ENCODE measurements at places on chromosomes 3 and 15.

DNA sequence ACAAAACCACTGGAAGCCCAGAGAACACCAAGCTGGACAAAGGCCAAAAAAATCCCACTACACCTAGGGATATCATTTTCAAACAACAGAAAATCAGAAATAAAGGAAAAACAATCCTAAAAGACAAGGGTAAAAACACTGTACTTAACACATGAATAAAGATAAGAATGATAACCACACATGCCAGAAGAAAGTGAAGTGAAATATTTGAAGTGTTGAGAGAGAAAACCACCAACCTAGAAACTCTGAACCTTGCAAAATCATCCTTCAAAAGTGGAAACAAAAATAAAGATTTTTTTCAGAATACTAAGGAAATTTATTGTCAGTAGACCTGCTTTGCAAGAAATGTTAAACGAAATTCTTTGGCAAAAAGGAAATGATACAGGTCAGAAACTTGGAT, 45.1 kb downstream of the KPNA1 start:
- no peak overlapping the region for H3K27ac ChIP-seq
- peaks cover 14% of the 10 kb centered on the region for H3K36me3 ChIP-seq
- no peaks in the 10 kb centered on the region for H3K4me1 ChIP-seq

GRCh38 chr15:79874242-79874641, 22.6 kb downstream of the MTHFS start:
- H3K4me3 ChIP-seq = no peak overlapping the region
- no peaks in the 10 kb centered on the region for H3K27me3 ChIP-seq
- H3K27ac ChIP-seq = no peak overlapping the region

- no peak overlapping the region for H3K27ac ChIP-seq
- DNase-seq = no peak
- no peaks in the 10 kb centered on the region for H3K36me3 ChIP-seq
- H3K4me1 ChIP-seq = no peaks in the 10 kb centered on the region
- no peak overlapping the region for H3K4me3 ChIP-seq
These were observed 139.9 kb downstream of the ROBO2 start for GRCh38 chr3:77179762-77180161.

GRCh38 chr3:119944091-119944490, 150.2 kb downstream of the GSK3B start:
- no peak overlapping the region for H3K4me3 ChIP-seq
- no peak for DNase-seq
- peaks cover 5% of the 10 kb centered on the region for H3K36me3 ChIP-seq
- H3K27ac ChIP-seq = no peak overlapping the region

DNA sequence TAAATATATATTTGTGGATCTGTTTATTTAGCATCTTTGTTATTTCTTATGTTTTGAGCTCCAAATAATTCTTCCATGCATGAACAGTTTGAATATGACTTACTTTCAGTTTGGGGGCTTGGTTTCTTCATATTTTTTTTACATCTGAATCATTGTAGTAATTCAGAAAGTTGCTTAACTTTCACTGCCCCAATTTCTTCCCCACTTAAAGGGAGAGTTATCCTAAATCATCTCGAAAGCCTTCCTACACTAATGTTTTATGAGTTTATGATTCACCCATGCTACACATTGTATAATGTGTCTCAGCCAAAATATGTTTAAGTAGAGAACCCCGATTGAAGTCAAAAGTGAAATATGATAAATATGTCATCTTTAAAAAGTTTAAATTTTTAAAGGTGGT, 47.8 kb downstream of the SPRED1 start:
- H3K27me3 ChIP-seq = no peaks in the 10 kb centered on the region
- no peak overlapping the region for H3K27ac ChIP-seq
- H3K4me3 ChIP-seq = no peak overlapping the region
- no peak for DNase-seq

GRCh38 chr3:23836536-23837230, 30.9 kb downstream of the UBE2E1 start:
- no peak overlapping the region for H3K27ac ChIP-seq
- no peak overlapping the region for H3K4me3 ChIP-seq
- peaks cover 20% of the 10 kb centered on the region for H3K4me1 ChIP-seq
- DNase-seq = no peak

DNA sequence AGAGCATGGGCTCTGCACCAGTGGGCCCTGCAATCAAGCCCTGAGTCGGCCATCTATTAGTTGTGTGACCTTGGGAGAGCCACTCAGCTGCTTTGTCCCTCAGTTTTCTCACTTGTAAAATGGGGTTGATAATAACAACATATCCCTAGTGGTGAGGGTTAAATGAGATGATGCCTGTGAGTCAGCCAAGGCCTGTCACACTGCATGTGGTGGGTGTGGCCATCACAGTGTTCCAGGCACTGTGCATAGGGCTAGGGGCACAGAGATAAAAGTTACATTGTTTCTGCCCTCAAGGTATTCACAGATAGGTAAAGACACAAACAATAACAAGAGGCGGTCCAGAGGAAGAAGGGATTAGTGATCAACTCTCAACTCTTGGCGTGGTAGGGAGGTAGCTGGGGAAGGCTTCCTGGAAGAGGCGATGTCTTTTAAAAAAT, 19.5 kb downstream of the SMAD6 start:
- H3K36me3 ChIP-seq = peaks cover 15% of the 10 kb centered on the region
- no peak for DNase-seq
- no peak overlapping the region for H3K4me3 ChIP-seq

DNA sequence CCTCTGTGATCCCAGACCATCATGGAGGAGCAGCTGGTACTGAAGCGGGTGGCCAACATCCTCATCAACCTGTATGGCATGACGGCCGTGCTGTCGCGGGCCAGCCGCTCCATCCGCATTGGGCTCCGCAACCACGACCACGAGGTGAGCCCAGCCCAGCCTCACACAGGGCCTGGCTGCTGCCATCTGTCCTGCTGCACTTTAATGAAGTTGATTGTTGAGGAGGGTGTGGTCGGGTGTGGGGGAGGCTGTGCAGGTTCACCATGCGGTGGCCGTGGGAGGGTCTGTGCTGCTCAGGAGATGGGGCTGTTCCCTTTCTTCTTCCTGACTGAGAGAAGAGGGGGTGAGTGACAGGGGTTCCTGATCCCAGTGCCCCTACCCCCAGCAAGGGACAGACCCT, 30.6 kb downstream of the ACAD9 start:
- no peak overlapping the region for H3K27ac ChIP-seq
- no peak overlapping the region for H3K4me3 ChIP-seq

DNA sequence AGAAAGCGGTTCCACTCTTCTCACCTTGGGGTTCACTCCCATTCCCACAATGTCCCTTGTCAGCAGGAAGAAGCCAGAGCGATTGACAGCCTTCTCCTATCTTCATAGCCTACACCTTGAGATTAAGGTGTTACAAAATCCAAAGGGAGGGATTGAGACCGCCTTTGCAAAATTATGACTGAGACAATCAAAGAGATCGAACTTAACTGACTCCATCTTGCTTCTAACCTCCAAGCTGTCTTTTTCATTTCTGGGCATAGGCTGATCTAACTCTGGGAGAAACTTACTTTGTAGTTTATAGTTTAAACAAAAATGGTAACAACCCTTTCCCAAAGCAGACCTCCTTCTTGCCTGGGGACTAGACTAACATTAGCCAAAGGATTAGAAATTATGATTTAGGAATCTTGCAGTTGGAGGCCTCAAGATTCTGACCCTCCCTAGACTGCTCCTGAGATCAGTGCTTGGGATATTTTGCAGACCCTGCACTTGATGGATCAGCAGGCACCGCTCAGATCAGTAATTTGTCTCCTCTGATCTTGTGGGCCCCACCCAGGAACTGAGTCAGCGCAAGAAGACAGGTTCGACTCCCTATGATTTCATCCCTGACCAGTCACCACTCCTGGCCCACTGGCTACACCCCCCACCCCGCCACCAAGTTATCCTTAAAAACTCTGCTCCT, 40.0 kb downstream of the PAQR5 start:
- peak; percentile 7 for DNase-seq
- no peaks in the 10 kb centered on the region for H3K4me1 ChIP-seq
- H3K27me3 ChIP-seq = no peaks in the 10 kb centered on the region
- H3K36me3 ChIP-seq = no peaks in the 10 kb centered on the region
- no peak overlapping the region for H3K4me3 ChIP-seq

DNA sequence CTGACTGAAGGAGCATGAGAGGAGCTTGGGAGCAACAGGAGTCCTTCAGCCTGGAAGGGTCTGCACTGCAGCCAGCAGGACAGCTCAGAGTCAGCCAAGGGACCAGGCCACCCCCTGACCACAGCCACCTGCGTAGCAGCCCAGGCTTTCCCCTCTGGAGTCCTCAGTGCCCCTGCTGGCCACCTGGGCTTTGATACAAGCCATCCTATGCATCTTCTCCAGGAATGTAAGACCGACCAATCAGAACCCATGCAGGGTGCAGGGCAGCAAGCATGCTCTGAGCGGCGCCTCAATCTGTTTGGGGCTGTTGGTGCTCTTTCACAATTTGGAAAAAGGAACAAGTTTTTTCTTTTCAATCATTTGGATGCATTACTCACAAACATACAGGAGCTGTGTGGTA, 52.0 kb downstream of the DZIP1L start:
- no peak overlapping the region for H3K27ac ChIP-seq
- peaks cover 67% of the 10 kb centered on the region for H3K36me3 ChIP-seq
- H3K4me1 ChIP-seq = no peaks in the 10 kb centered on the region
- H3K27me3 ChIP-seq = no peaks in the 10 kb centered on the region
- no peak overlapping the region for H3K4me3 ChIP-seq

DNA sequence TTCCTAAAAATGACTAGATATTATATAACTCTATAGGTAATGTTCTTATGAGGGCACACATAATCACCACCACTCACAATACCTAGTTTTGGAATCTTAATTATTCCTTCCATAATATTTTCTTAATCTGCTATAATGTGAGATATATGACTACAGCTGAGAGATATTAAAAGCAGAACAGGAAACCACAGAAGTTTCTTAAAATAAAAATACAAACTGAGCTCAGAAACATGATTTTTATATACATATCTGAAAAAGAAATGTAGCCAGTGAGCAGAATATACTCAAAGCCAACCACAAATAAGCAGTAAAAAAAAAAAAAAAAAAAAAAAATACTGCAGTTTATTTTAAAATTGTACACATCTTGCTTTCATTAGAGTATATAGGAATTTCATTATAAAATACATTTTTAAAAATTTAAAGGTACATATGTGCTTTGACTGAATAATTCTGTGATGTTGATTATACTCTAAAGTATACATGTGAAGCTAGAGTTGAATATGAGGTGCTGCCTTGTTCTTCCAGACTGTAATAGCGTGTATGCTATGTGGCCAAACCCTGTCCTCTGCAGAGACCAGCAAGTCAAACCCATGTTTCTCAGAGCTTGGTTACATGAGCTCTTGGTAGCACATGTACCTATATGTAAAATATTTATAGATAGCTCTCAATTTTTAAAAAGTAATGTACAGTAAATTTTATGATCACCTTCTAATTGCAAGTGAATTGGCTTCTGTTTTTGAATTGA, 175.0 kb downstream of the UBE2E2 start:
- H3K4me1 ChIP-seq = no peaks in the 10 kb centered on the region
- no peaks in the 10 kb centered on the region for H3K36me3 ChIP-seq
- H3K4me3 ChIP-seq = no peak overlapping the region
- no peak for DNase-seq

- H3K4me3 ChIP-seq = no peak overlapping the region
- H3K36me3 ChIP-seq = no peaks in the 10 kb centered on the region
- no peak for DNase-seq
- H3K27ac ChIP-seq = no peak overlapping the region
These were observed 42.2 kb upstream of the ATP1B3 start for GRCh38 chr3:141834292-141834691.

DNA sequence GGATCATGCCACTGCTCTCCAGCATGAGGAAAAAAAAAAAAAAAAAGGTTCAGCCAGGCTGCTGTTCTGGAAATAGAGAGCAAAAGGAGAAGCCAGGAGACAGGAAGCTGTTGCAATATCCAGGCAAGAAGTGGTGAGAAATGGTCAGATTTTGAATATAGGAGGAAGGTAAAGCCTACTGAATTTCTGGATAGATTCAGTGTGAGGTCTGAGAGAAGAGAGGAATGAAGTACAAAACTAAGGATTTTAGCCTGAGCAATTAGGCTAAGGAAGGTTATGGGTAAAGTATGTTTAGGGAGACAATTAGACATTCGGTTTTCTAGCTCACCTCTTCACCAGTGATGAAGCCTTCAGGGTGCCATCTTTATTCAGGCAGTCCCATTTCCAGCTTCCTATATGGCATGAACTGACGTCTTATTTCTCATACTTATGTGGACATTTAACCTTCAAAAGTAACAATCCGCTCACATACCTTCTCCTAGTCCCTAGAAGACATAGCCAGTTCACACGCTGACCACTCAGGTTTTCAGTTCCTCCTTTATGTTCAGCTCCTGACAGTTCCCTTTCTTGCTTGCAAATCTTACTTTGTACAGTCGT, 57.2 kb downstream of the KIF9 start:
- no peak overlapping the region for H3K4me3 ChIP-seq
- H3K36me3 ChIP-seq = no peaks in the 10 kb centered on the region
- no peak for DNase-seq
- no peaks in the 10 kb centered on the region for H3K4me1 ChIP-seq
- no peak overlapping the region for H3K27ac ChIP-seq

- no peak for DNase-seq
- H3K4me3 ChIP-seq = no peak overlapping the region
- no peaks in the 10 kb centered on the region for H3K27me3 ChIP-seq
- no peaks in the 10 kb centered on the region for H3K4me1 ChIP-seq
These were observed 53.8 kb downstream of the CACNA2D3 start for GRCh38 chr3:54176106-54176505.

- H3K27me3 ChIP-seq = no peaks in the 10 kb centered on the region
- no peaks in the 10 kb centered on the region for H3K36me3 ChIP-seq
- peak; percentile 74 for DNase-seq
- no peak overlapping the region for H3K27ac ChIP-seq
These were observed 59.3 kb downstream of the CYP11A1 start for GRCh38 chr15:74307827-74308811.

DNA sequence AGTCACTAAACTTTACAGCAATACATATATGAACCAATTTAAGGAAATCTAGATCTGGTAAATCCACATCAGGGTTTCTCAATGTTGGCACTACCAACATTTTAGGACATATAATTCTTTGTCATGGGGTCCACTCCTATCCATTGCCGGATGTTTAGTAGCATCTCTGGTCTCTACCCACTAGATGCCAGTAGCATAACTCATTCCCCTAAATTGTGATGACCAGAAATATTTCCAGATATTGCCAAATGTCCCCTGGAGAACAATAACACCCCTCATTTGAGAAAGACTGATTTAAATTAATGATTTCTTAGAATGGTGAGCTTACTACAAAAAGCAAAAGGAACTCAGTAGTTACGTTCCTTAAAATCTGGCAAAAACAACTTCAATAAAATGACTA, 23.1 kb upstream of the ANKRD28 start:
- no peak overlapping the region for H3K4me3 ChIP-seq
- DNase-seq = no peak
- no peak overlapping the region for H3K27ac ChIP-seq
- H3K36me3 ChIP-seq = no peaks in the 10 kb centered on the region
- peaks cover 5% of the 10 kb centered on the region for H3K4me1 ChIP-seq

- no peaks in the 10 kb centered on the region for H3K36me3 ChIP-seq
- peak overlapping the region; percentile 85 for H3K27ac ChIP-seq
- peaks cover 23% of the 10 kb centered on the region for H3K4me1 ChIP-seq
These were observed 36.4 kb downstream of the WWTR1 start for GRCh38 chr3:149621218-149622005.

- DNase-seq = no peak
- no peaks in the 10 kb centered on the region for H3K4me1 ChIP-seq
- H3K27me3 ChIP-seq = no peaks in the 10 kb centered on the region
- H3K36me3 ChIP-seq = no peaks in the 10 kb centered on the region
- H3K27ac ChIP-seq = no peak overlapping the region
- no peak overlapping the region for H3K4me3 ChIP-seq
These were observed 79.6 kb downstream of the SUMF1 start for GRCh38 chr3:4387210-4388204.
